ENCODE measurements at places on chromosomes 16 and 17.

- no peak for DNase-seq
Observed at GRCh38 chr17:14202388-14203166, 34.1 kb downstream of the CDRT15 start.

GRCh38 chr16:68468842-68469241, 20.5 kb upstream of the SMPD3 start:
- no peak for DNase-seq

DNA sequence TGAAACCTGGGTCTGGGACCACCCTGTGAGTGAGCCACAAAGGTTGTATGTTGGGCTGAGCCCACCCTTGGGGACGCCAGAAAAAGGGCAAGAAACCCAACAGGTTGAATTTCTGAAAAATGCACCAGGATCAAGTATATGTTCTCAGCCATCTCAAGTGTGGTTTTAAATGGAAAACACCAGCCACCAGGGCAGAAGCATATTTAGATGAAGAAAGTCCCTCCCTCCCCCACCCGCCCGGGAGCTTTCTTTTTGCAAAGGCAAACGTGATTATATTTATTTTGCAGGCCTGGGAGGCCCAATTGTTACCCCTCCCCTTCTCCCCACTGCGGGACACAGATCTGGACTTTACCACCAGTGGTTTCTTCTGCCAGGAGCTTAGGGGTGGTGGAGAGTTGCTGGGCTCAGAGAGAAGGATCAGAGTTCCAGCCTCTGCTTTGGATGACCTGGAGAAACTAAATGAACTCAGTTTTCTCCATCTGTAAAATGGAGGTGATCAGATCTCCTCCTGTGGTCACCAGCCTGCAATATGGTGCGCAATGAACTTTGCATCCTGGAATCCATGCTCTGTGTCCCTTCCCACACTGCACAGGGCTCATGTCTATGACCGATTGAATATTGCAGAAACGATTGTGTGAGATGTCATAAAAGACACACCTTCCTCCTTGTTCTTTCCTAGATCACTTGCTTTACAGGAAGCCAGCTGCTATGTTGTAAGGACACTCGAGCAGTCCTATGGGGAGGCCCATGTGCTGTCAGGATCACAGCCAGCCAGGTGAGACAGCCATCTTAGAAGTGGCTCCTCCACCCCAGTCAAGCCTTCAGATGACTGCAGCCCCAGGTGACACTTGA, 21.0 kb upstream of the NGFR start:
- DNase-seq: no peak

GRCh38 chr17:70434536-70435490, 265.5 kb downstream of the KCNJ2 start:
- no peak for DNase-seq

GRCh38 chr16:62715701-62716100, 679.5 kb upstream of the CDH8 start:
- DNase-seq: no peak

DNA sequence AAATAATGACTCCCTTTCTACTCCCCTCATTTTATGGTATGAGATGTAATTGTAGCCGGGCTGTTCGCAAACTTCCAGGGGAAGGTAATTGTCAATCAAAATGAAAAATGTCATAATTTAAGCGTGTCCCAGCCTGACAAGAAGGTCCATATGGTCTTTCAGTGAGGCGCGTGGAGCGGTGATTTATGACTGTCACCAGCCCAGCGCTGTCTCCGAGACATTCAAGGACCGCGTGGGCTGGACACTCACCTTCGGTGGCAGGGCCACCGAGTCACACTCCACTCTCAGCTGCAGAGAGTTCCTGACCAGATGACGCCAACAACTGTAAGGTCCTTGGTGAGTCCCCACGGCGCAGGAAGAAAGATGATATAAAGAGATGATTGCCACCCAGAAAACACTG, 157.7 kb upstream of the TNRC6C start:
- DNase-seq: no peak

DNA sequence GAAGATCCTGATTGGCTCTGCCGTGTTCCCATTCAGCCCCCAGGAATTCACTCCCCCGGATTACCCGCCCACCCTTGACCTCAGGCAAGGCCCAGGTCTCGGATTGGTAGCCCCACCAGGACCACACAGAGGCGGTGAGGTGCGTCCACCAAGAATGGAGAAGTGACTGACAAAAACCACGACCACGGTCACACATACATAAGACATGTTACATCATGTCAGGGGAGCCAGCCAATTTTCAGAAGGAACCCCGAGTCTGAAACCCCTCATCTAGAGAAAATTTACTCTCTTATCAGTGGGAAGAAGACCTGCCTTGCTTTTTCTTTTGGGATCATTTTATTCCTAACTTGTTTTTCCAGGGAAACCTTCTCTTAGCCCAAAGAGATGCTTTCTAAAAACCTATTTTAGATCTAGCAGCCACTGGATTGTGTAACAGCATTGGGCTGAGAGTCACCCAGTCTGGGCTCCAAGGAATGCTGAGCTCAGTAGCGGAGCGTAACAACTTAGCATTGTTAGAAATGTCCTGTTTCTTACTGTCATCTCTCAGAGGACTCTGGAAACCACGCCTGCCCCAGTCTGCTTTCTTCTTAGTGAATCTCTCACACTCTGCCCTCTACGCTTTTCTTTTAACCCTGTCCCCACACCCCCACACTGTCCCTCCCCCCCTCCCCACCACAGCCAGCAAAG, 164.1 kb downstream of the CMIP start:
- no peak for DNase-seq

- DNase-seq: no peak
Observed at GRCh38 chr17:45149669-45150664, 1.7 kb downstream of the HEXIM1 start.

DNA sequence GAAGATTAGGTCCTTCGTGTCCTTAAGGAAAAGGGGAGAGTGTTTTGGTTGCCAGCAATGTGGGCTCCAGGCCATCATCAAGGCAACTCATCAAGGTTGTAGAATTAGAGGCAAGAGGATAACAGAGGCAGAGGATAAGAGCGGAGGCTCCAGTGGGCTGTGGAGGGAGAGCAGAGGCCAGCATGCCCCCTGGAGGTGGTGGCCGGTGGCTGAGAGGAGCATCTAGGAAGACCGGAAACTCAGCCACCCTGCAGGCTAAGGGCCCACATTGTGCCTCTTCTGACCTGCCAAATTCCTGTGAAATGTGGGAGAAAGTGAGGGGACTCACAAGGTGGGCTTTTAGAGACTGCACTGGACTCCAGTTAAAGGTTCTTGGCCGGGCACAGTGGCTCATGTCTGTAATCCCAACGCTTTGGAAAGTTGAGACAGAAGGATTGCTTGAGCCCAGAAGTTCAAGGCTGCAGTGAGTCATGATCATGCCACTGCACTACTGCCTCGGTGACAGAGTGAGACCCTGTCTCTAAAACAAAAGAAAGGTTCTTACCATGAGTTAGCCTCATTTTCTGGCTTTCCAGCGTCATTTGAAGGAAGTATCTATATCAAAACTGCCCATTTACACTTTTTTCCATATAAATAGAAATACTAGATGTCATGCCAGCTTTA, 62.7 kb upstream of the ADORA2B start:
- DNase-seq: no peak

- no peak for DNase-seq
Observed at GRCh38 chr16:81602256-81602776, 157.7 kb downstream of the CMIP start.

DNA sequence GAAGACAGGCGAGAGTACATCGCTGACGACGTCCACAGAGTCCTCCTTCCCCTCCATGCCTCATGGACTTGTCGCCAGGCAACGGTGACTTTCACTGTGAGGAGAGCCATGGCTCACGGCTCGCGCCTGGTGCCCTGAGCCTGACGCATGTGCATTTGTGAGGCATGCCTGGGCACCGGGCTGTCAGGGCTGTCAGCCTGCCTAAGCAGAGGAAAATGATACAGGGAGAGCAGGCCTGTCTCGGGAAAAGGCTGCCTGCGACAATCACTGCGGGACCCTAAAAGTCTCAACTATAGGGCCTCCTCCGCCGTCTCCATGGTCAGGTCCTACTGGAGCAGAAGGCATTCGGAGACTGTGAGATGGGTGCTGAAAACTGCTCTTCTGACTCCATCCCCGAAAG, 135.5 kb upstream of the WSB1 start:
- no peak for DNase-seq

DNA sequence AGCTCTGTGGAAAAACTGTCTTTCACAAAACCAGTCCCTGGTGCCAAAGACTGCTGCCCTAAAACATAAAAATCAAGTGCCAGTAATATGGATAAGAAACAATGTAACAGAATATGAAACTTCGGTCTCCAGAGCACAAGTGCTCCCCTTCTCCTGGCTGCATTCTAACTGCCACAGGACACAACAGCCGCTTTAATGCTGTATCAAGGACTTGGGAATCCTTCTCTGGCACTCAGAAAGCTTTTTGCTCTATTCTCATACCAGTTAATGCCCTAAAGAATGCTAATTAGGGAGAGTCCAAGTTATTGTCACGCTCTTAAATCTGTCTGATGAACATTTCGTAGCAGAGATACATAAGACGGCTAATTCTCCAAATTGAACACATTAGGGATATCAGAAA, 90.9 kb downstream of the PARN start:
- DNase-seq: no peak

DNA sequence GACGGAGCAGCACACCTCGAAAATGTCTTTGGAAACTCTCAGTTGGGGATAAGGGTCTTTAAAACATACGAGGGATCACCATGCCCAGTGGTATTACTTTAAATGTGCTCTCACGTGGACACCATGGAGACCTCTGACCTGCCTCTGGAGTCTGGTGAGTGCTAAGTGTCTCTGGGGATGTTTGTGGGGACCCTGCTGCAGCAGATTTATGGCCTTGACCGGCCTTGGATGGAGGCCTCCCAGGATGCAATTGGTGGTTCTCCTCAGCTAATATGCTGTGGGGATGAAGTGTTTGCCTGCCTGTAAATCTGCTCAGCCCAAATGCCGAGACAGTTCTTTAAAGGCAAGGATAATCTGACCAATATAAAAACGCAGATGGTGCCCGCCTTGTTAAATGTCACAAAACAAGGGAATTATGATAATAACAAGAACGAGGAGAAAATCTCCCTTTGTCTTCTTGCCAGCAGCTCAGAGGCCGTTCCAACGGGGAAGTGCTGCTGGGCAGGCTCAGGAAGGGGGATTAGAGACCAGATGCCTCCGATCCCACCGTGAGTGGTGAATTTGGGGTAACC, 154.4 kb downstream of the ABCC12 start:
- DNase-seq: no peak

DNA sequence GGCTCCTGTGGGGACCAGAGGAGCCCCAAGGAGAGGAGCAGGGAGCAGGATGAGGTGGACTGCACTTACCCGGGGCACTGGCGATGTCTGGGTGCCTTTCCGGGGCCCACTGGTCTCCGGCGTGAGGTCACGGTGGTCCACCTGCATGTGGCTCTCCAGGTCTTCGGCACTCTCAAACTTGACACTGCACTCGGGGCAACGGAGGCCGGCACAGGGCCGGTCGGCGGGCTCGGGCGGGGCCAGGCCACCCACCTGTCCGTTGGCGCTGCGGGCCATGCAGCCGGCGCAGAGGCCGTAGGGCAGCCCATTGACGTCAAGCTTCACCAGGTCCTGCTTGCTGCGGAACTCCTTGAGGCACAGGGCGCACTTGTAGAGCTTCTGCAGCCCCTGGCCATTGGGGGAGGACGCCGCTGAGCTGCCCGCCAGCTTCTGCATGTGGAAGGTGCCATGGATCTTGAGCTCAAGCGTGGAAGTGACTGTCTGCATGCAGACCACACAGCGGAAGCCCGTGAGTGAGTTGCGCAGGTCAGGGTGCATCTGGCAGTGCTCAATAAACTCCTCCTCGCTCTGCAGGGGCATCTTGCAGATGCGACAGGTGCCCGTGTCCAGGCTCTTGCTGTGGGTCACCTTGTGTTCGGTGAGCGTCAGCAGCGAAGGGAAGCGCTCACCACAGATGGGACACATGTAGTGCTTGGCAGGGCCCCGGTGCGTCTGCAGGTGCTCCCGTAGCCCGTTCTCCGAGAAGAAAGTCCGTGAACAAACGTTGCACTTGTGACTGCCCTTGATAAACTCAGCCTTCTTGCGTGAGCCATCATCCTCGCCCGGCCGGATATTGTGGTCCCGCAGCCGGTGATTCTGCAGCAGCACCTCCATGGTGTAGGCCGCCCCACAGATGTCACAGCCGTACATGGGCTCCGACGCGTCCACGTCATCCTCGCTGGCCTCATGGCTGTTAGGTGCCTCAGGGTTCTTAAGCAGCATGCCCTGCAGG, 220.0 kb downstream of the ZNF423 start:
- no peak for DNase-seq

- no peak for DNase-seq
Observed at GRCh38 chr17:9087921-9088320, 66.6 kb downstream of the NTN1 start.

DNA sequence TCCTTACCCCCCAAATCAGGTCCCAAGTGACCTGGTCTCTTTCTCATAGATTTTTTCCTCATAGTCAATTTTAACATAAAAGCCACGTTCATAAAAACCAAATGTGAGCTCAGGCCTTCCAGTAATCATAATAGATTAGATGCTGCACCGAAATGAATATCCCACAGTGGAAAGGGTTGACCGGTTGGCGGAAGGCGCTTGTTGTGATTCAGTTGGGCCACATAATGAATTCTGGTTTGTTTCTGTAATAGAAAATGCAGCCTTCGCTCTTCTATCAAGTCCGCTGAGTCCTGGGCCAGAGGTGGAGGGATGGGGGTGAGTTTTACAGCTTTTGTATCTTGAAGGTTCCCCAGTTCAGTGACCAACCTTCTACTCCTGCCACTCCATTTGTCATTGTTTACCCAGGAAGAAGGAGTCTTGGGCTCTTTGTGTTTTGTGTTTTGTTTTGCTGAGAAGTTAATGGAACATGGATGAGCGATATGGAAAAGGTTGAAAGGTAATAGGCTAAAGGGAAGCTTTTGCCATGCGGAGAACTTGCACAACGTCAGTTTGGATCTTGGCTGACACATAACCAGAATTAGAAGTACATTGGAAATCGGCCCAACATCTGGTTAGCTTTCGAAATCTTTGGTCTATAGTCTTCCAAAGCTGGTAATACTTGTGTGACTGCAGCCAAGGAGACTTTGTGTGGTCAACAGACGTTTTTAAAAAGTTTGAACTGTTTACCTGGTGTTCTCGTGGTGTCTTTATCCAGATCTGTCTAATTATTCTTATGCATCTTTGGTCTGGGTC, 89.5 kb downstream of the CLEC16A start:
- DNase-seq: no peak

DNA sequence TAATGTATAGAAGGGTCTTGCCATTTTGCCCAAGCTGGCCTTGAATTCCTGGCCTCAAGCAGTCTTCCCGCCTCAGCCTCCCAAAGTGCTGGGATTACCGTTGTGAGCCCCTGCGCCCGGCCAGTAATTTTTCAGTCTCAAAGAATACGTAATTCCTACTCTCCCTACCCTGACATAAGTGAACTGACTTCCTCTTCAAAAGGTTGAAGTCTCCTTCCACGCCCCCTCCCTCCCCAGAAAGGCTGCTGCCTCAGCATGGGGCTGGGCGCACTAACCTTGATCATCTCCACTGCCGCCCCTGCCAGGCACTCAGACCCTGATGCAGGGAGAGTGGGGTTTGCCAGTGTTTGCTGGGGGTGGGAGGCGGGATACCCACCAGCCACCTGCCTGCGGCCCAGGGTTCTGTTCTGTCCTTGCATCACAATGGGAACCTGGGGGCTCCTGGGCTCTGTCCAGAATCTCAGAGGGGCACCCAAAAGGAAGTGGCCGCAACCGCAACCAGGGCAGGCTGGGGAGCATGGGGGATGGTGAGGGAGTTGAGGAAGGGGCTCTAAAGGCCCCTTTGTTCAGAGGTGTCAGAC, 27.5 kb downstream of the KIFC3 start:
- DNase-seq: no peak

GRCh38 chr16:19841184-19841583, 43.5 kb downstream of the GPRC5B start:
- DNase-seq: no peak

- DNase-seq: no peak
Observed at GRCh38 chr17:73192206-73192893, 505 bp upstream of the COG1 start.

Measured in SIG-M5 (cell line).